Stimulated activated CD8-positive, alpha-beta memory T cell treated with anti-CD3 and anti-CD28 coated beads, Interleukin-4, amount 100 ng/mL, for 4 hours (primary cell): ENCODE measurements at places on chromosomes 11 and 22.

DNA sequence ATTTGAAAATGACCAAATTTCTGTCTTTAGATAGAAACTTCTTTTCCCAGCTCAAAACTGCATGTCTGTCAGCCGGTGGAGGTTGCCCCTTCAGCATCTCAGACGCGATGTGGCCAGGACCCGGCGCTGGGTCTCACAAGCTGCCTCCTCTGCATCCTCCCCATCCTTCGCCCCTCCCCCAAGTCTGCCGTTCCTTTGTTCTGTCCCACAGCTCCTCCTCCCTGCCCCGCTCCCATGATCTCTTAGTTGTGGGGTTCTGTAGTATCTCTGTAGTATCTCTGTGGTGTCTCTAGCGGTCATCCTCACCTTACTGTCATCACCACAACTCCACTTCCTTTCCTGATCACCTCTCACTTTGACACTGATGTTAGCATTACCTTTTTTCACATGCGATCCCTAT lies 49.9 kb downstream of the TRAF6 start:
- no peak for DNase-seq

- no peak for DNase-seq
These were observed 108.2 kb downstream of the WNT7B start for GRCh38 chr22:45868571-45869339.

DNA sequence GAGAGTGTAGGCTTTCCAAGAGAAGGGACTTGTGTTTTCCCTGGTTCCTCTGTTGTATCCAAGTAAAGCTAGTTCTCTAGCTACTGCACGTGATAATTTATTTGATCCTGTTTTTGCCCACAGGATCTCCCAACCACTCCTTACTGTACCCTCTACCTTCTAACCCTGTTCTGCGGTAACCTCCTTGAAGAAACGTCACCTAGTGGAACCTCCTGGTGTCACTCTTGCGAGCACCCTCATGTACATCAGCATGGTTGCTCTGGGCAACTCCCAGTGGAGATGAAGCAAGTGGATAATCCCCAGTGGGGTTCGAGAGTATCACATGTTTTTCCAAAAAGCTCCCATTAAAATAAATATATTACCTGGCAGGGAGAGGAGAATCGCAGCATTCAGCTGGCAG lies 108.9 kb upstream of the CLMP start:
- DNase-seq, result no peak

DNA sequence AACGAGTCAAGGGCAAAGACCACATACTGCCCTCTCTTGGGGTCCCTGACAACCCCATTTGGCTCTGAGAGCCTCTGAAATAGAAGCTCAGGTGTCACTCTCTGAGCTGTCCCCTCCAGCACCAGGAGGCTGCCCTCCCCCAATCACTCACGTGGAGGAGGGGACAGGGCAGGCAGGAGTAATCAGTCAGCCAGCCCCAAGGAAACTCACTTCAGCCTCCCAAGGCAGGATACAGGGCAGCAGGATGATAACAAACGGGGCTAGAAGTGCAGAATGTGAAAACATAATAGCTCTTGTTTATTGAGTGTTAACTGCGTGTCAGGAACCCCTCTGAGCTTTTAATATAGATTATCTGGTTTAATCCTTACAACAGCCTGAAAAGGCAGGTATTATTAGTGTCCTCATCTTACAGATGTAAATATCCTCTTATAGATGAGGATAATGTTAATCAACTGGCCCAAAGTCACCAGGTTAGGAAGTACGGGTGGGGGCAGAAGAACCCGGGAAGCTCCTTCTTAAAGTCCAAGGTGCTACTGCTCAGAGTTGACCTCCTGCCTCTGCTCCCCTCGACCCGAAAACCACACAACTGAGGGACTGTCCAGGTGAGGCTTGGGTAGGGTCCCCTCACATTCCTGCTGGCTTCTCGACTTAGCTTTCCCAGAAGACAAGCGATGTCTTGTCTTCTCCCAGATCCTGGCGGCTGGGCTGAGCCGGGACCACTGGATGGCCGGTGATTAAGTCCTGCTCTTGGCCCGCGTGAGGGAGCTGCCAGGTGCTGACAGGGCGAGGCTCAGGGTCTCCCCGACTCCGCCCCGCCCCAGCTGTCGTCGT lies 2.7 kb downstream of the CHRM4 start:
- no peak for DNase-seq

- DNase-seq, result no peak
These were observed 344.7 kb downstream of the BUD13 start for GRCh38 chr11:116427903-116428637.

GRCh38 chr22:28394513-28395110 lies 285.0 kb downstream of the TTC28 start:
- DNase-seq, result no peak

GRCh38 chr11:29328961-29329441 lies 687.8 kb downstream of the KCNA4 start:
- no peak for DNase-seq

DNA sequence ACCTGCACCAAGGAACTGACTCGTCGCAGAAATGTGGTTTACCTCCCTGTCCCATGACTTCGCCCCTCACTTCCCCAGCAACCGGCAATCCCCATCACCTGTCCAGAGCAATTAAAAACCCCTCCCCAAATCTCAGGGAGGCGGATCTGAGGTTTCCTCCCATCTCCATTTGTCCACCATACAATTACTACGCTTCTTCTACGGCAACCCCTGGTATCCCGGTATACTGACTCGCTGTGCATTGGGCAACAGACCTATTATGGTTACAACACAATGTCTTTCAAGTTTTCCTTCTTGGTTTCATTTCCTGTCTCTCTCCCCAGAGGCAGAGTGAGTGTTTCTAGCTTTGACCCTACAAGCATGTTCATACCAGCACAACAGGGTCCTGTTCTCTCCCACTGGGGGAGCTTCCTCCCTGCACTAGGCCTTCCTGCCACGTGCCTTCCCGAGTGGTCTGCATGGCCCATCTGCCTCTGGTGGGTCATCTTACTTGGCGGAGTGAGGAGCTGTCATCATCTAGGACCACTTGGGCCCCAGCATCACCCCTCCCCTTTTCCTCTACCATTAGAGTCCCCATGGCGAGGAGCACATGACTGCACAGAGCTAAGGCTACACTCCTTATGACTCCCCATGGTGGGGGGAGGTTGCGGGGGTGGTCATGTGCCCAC lies 30.3 kb upstream of the NAP1L4 start:
- DNase-seq, result no peak

GRCh38 chr11:23644443-23644842 lies 784.2 kb upstream of the CCDC179 start:
- DNase-seq, result no peak

DNA sequence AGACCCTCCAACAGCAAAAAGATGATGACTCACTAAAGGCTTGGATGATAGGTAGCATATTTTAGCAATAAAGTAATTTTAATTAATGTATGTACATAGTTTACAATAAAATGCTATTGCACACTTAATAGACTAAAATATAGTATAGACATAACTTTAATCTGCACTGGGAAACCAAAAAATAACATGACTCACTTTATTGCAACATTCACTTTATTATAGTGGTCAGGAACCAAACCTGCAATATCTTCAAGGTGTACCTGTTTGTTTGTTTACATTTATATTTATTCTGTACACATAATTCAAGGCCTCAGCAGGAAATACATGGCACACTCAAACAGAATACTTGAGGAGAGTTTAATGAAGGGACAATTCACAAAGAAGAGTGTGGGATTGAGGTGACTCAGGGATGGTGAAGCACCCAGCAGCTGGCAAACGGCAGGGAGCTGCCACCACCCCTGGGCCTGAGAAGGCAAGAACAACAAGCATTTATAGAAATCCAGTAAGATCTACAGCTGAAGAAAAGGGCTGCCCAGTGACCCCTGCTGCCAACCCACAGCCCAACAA lies 51.5 kb upstream of the POU2AF2 start:
- no peak for DNase-seq

DNA sequence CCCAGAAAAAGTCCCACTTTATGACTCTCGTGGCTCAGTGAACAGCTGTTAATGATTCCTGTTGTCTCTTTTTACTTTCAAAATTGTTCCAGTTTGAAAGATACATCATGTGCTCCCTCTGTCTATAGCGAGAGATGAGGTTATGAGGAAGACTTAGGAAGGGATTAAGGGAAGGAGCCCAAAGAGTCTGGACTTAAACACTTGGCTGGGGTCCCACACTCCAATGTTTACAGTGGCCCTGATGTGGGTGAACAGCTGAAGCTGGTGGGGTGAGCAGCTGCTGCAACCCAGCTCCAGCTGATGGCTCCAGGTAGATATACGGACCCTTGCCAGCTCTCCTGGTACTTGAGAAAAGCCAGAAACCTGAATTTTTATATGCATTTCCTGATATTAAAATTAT lies 84.5 kb upstream of the PLET1 start:
- no peak for DNase-seq

DNA sequence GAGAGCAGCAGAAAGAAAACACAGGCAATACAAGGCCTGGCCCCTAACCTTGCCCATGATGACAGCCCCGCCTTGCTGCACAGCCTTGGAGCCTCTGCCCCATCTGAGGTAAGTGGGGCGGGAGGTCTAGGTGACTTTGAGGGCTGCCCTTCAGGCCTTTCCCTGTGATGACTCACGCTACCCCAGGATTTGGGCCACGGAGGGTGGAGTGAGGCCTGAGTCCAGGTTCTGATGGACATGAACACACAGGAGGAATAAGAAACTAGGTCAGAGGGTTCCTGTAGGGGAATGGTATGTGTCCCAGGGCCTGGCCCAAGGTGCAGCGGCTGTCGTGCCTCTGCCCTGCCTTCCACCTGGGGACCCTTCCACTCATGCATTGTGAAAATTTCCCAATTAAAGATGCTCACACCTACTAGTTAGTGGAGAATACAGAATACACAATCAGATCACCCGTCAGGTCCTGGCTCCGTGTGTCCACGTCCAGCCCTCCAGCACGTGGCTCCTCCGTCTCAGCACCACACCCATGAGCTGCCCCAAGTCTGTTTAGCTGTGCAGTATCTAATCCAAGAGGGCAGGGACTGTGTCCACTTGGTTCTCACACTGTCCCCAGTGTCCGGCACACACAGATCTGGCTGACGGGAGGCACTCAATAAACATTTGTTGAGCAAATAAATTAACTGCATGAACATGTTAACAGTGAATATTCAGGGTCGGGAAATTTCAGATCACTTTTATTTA lies 111.0 kb downstream of the CHST1 start:
- DNase-seq, result no peak

GRCh38 chr11:30143098-30143705 lies 87.6 kb upstream of the FSHB start:
- no peak for DNase-seq

- no peak for DNase-seq
These were observed 245.9 kb upstream of the FAT3 start for GRCh38 chr11:91978747-91979146.

- DNase-seq, result no peak
These were observed 54.0 kb upstream of the GCAT start for GRCh38 chr22:37753746-37754145.

GRCh38 chr11:40877981-40878380 lies 581.5 kb downstream of the LRRC4C start:
- DNase-seq, result no peak

DNA sequence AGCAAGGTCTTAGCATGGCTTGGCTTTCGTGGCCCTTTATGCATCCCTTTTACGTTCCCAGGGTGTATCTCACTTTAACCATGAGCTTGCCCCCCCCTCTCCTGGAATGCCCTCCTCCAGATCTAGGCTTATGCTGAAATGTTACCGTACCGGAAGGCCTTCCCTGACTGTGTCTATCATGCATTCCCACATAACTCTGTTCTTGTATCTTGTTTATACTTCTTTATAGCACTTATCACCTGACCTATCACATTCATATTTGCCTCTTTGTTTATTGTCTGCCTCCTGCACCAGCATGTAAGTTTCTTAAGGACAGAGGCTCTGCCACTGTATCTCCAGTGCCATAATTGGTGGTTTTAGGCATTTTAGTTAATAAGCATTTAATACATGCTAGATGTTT lies 38.9 kb downstream of the PPFIBP2 start:
- no peak for DNase-seq

- DNase-seq, result no peak
These were observed 1.0 kb downstream of the RTN3 start for GRCh38 chr11:63682066-63683021.
